Small intestine (tissue), 16 donors: ENCODE measurements at places on chromosomes 11 and 22.

- DNase-seq = no peak
Observed at GRCh38 chr11:87203907-87204602, 166.3 kb downstream of the TMEM135 start.

GRCh38 chr22:24324137-24324536 is 53.5 kb downstream of the SPECC1L start:
- no peak for DNase-seq

DNA sequence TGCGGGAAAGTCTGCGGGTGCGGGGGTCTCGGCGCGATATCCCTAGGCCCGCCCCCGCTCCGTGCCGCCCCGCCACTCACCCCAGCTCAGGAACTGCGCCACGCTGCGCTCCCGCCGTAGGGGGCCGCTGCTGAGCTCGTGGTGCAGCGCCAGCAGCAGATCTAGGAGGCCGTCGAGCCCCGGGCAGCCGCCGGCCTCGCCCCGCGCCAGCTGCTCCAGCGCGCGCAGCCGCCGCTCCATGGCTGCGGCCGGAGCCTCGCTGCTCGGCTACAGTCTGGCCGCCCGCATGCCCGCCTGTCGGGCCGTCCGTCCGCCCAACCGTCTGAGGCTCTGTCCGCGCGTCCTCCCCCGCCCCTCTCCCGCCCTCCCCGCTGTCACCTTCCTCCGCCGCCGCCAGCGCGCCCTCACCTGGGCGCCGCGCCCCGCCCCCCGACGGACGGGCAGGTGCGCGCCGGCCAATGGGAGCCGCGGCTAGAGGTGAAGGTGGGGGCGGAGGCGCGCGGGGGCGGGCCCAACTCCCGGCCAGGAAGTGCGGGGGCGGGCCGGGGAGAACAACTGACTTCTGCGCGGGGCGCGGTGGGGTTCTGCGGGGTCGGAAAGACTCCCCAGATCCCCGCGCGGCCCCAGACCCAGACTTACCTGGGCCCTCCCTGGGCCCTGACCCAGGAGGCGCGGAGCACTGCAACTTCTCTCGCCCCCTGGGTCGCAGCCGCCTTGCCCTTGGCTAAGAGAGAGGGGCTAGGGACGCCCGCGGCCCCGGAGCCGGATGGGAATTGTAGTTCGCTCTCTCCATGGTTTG is at the start of gene CDC42BPG:
Gene CDC42BPG (minus strand): TSS at position 324 of the 799 bp plus-strand sequence. CDS start 84 bp downstream, at position 240.
- DNase-seq = peak; percentile 91

DNA sequence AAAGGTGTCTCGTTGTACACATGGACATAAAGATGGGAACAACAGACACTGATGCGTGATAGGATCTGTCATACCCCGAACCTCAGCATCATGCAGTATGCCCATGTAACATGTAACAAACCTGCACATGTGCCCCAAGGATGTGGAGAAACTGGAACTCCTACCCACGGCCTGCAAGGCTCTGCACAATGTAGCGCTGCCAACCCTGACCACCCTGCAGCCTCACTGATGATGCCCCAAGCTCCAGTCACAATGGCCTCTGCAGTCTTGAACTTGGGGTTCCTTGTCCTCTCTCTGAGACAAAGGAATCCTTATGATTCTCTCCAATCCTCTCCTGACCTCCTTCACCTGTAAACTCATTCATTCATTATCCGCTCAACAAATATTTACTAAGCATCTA is 14.2 kb downstream of the LMO1 start:
- no peak for DNase-seq

GRCh38 chr22:31575190-31575589 is 78.9 kb downstream of the SFI1 start:
- DNase-seq = no peak

- DNase-seq = no peak
Observed at GRCh38 chr22:27867085-27867952, 51.7 kb downstream of the PITPNB start.

GRCh38 chr22:19523240-19524169 is 705 bp downstream of the CLDN5 start:
- DNase-seq = peak; percentile 44

GRCh38 chr22:43241138-43241597 is 54.2 kb upstream of the TTLL12 start:
- no peak for DNase-seq

DNA sequence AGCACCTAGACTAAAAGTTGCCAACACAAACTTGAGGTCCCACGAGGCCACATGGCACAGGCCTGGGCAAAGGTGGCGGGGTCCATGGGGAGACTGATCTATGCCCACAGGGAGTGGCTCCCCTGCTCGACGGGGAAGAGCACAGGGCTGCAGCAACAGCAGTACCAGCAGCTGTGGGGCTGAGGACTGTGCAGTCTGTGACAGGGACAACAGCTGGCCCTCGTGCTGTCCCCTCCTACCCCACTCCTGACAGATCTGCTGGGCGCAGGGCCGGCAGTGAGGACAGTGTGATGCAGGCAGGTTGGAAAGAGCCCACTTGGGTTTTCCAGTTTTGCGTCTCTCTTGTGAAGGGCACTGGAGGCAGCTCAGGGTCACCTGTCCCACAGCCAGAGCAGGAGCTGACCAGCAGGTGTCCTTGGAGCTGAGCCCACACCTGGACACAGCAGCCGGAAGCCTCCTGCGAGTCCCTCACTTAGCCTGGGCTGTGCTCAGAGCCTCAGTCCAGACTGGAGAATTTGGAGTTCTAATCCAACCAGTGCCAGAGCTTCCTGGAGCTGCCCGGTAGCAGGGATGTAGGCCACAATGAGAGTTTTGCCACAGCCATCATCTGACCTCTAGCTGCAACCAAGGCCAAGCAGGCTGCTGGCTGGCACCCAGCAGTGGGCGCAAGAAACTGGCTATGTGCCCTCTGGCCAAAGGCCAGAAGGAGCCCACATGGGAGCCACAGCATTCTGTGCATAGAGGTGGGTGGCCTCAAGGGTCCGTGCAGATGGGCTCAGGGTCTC is 3.6 kb upstream of the GAS2L1 start:
- peak; percentile 93 for DNase-seq

- DNase-seq = peak; percentile 77
Observed at GRCh38 chr11:28621753-28622152, 513.6 kb downstream of the METTL15 start.

DNA sequence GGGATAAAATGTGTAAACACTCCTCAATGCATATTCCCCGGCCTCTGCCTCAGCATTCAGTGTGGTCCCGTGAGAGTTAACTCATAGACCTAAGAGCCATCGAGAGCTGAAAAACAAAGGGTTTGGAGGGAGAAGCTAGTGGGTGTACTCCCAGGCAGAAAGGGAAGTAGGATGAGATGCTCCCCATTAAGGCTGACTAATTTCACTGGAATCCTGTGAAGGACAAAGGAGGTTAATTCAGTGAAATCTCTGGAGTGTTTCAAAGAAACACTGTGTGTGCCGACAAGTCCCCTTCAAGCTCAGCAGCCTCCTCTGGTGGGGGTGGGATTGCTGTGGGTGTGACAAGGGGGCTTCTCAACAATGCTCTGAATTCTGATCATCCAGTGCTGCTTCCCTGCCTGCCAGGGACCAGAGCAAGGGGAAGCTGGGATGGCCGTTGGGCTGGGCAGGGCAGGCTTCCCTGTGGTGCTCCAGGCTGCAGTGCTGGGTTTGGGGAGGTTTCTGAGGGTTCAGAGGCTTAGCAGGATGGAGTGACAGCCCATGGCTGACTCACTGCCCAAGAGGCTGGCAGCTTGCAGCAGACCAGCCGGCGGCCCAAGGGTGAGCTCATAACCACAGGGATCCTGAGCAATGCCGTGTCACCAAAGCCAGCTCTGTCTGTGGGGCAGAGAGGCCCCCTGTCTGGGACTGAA is 61.4 kb upstream of the BMAL1 start:
- no peak for DNase-seq

DNA sequence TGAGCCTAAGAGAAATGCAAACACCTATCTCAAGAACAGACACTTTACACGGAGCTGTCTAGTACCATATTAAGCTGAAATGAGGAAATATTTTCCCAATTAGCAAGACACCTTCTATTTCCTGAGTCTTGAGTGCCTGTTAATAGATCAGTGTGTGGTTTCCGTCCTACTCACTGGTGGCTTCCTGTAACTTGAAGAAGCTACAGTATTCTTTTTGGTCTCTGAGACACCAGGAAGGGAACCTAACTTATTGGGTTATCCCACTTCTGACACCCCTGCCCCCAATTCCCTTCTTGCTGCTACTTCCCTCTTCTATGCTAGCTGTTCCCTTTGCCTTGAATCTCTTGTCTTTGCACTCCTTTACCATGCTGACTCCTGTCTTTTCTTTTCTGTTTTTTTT is 92.7 kb downstream of the FDX1 start:
- DNase-seq = no peak

GRCh38 chr11:34055218-34056000 is 3.9 kb downstream of the CAPRIN1 start:
- no peak for DNase-seq

GRCh38 chr22:48438800-48439559 is 1388.7 kb downstream of the BRD1 start:
- DNase-seq = no peak

DNA sequence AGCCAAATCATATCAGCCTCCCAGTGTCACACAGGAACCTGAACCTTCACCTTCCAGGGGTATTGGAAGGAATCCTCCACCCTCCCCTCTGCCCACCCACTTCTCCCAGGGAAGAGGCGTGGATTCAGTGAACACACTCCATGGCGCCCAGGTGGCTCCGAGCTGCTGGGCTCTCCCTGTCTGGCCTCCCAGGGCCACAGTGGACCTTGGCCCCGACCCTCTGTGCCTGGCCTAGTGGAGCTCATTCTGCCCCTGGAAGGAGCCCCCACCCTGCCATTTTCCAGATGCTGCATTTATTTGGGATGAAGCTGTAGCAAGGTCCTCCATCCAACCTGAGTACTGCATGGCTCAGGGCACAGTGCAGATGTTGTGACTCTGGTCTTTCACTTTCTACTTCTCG is 1340.1 kb downstream of the TBC1D22A start:
- DNase-seq = no peak

DNA sequence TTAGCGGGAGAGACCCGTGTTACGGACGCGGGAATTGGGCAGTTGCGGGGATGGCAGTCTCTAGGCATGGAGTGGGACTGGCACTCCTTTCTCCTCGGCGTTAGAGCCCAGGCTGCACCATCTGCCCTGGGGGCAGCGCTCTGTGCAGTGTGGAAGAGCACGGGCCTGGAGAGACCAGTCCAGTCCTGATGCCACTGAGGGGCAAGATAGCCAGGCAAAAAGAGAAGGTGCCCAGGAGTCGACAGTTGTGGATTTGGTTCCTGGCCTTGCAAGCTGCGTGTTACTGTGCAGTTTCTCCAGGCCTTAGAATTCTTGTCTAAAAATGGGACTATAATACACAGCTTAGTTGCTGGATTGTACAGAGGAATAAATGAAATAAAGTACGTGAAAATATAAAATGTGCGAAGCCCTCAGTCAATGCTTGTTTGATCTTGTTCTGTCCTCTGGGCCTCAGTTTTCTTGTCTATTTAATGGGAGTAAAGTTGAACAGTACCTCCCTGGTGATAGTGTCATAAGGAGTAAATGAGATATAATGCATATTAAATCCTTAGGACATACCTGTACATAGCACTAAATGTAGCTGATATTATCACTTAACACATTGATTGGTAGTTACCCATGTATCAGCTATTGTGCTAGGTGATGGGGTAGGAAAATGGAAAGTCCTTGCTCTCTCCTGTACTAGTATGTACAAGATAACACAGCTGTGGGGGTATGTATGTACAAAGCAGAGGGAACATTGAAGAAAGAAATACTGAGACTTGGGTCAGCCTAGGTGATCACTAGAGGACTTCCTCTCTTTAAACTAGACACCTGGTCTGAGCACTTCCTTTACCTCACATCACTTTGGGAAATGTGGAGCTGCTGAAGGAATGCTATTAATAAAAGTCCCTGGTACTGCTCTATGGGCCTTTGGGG is 1.2 kb downstream of the ATXN10 start:
- DNase-seq = no peak

- peak; percentile 41 for DNase-seq
Observed at GRCh38 chr11:117055469-117055868, 42.8 kb downstream of the SIK3 start.

DNA sequence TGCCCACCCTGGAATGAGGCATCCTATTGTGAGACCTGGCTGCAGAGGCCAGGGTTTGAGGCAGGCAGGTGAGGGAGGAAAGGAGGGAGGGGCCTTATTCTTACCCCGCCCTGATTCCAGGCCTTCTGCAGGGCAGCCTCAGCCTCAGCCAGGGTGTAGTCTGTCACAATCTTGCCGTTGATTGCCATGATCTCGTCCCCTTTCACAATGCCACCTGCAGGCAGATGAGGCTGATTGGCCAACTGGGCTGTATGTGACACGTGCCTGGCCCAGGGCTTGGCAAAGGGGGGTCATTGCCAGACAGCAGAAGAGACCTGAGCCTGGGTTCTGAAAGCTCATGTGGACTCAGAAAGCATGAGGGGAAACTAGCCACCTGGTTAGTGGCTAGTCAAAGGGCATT is 21.4 kb upstream of the ABCC8 start:
- DNase-seq = peak; percentile 50

GRCh38 chr11:19853016-19853415 is 140.4 kb downstream of the NAV2 start:
- no peak for DNase-seq

GRCh38 chr11:28770806-28771205 is 662.6 kb downstream of the METTL15 start:
- DNase-seq = no peak

DNA sequence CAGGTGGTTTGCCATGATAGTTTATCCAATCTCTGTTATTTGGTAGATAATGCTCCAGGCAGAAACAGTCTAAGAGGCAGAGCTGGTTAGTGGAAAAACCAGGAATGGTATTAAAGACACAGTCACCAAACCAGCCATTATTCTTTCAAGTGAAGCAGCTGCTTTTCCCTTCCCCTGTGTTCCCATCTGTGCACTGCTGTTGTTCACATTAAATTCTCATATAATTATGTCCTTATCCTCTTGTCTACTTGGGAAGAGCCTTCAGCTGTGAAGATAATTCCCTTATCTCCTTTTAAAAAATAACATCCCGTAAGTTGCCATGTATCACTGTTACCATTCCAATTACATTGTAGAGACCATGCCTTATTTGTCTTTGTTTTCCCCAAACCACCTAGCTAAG is 5.2 kb upstream of the TBCEL start:
- DNase-seq = no peak

DNA sequence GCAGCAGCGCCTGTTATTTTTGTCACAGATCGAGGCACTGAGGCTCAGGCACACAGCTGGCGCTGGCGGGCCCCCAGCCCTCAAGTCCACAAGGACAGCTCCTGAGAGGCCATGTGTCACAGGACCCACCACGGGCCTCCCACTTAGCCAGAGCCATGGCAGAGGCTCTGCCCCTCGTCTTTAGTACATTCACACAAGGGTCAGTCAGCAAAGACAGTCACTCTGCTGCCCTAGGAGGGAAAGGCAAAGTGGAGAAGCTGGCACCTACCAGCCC is 29.1 kb downstream of the GNAZ start:
- DNase-seq = no peak

GRCh38 chr11:116962108-116962507 is 124.7 kb upstream of the APOA1 start:
- DNase-seq = no peak

- no peak for DNase-seq
Observed at GRCh38 chr11:69646493-69647389, 5.8 kb downstream of the CCND1 start.

- no peak for DNase-seq
Observed at GRCh38 chr11:101442171-101442570, 141.6 kb downstream of the TRPC6 start.

GRCh38 chr11:62958547-62959421 is 26.0 kb downstream of the SLC22A6 start:
- DNase-seq = peak; percentile 66
